ENCODE measurements at places on chromosomes 5 and 9. TPM values are rescaled to one million over a fixed set of nuclear protein-coding genes. Genes with fewer than 3 reads are reported as not detected.

DNA sequence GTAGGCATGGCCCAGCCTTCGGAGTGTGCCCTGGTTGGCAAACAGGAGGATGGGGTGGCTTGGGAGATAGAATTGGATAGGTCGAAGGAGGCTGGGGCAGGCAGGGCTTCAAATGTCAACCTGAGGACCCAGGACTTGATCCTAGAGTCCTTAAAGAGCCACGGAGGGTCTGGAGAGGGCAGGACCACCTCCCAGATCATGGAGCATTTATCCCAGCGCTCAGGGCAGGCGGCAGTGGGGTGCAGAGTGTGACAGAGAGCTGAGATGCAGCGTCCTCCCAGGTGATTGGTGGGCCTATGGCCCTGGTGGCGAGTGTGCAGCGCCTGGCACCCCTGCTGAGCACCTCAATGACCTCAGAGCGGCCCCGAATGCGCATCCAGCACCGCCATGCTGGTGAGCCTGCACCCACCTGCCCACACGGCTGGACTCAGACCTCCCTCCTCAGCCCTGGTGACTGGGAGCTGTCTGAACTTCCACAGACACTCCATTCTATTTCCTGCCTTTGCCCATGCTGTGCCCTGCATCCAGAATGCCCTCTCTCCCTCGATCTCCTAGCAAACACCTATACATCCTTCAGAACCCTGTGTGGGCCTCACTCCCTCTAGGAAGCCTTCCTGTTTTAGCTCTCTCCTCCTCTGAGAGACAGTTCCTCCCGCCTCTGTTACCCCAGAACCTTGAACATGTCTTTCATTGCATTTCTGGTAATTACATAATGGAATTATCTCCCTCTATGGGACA lies 6.3 kb downstream of the ADGRD2 start:
- DNase-seq: no peak

DNA sequence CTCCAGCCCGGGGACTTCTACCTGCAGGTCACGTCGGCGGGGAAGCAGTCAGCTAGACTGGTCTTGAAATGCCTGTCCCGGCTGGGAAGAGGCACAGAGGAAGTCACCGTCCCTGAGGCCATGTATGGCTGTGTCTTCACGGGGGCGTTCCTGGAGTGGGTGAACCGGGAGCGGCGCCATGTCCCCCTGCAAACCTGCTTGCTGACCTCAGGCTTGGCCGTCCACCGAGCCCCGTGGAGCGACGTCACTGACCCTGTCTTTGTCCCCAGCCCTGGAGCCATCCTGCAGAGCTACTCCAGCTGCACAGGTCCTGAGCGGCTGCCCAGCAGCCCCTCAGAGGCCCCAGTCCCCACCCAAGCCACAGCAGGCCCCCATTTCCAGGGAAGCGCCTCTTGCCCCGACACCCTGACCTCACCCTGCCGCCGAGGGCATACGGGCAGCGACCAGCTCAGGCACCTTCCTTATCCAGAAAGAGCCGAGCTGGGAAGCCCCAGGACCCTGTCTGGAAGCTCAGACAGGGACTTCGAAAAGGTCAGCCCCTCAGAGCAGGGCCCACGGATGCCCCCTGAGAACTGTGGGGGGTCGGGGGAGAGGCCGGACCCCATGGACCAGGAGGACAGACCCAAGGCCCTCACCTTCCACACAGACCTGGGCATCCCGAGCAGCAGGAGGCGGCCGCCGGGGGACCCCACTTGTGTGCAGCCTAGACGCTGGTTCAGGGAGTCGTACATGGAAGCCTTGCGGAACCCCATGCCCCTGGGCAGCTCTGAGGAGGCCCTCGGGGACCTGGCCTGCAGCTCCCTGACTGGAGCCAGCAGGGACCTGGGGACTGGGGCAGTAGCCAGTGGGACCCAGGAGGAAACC lies 47.8 kb downstream of the PLEKHG4B start:
- DNase-seq: no peak

DNA sequence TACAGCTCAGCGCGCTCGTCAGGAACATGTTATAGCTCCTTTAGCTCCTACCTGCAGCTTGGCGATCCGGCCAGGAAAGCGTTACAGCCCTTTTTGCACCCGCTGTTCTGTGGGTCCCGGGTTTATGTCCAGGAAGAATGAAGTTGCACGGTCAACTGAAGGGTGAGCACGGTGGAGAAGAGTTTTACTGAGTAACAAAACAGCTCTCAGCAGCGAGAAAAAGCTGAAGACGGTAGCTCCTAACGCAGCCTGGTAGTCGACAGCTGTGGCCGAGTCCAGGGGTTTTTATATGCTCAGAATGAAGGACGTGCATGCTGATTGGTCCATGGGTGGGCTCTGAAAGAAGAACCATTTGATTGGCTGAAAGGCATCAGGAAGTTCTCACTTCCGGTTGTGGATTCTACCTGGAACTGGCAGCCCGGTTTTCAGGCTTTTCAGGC lies 1830.1 kb upstream of the NUDT12 start:
- no peak for DNase-seq

GRCh38 chr5:126395198-126395597 lies 28.0 kb upstream of the GRAMD2B start:
- DNase-seq: peak; percentile 73

DNA sequence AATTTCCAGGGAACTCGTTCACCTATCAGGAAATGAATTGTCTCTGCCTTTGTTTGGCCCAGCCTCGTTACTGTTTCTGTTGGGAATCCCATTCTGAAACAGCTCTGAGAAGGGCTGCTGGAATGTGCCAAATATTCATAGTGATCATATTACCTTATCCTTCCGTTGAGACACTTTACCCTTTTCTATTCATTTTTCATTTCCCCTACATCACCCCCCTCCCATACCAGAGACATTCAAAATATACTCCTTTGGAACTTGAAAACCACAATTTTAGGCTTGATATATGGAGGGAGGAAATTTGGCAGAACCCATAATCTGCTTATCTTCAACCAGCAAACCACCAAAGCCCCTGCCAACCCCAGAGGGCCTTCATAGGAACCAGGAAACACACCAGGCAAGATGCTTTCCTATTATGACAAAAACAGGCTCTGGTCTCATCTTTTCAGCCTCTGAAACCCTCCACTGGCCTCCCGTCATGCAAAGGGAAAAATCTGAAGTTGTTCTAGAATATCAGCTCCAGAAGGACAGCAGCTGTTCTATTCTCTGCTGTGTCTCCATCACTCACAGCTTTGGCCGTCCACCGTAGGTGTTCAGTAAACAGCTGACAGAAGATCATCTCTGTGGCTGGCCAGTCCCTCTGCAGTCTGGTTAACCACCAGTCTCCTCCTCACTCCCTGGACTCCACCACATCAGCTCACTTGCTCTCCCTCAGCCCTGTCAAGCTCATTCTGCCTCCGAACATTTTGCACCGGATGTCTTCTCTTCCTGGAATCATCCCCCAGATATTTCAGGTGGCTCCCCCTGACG lies 217.2 kb upstream of the WWC1 start:
- no peak for DNase-seq

DNA sequence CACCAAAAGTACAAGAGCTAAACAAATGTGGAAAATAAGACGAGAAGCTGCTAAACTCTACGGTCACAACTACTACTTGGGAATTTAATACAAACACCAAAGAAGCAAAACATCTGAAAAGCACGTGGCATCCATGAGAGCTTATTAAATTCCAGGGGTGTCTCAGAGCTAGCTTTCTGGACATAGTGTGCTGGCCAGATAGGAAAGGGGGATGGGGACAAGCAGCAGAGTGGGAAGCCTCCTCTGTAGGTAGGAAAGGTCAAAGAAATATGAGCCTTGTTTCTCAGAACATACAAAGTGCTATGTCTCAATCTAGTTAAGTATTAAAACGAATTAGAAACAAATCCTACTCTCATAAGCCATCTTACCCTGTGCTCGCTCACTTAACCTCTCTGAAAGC lies 51.3 kb upstream of the GOLPH3 start:
- peak; percentile 67 for DNase-seq

DNA sequence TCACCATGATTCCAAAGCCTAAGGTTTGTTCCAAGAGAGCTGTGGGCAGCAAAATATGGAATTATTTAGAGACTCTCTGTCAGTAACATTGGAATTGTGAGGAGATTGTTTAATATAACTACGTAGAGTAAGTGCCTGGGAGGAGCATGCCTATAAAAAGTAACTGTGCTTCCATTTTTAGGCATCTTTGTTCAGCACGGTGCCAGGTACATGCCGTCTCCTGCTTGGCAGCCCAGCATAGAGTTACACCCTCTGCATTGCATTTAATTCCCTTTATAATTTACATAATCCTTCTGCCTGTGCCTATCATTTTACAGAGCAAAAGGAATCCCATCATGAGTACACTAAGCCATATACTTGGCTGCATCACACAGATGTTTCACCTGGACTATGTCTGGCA lies 32.1 kb upstream of the ALDH1A1 start:
- no peak for DNase-seq

GRCh38 chr5:36696059-36696673 lies 89.8 kb downstream of the SLC1A3 start:
- peak; percentile 61 for DNase-seq

GRCh38 chr5:151002250-151002649 lies 18.1 kb upstream of the GPX3 start:
- peak; percentile 41 for DNase-seq

- DNase-seq: no peak
Measured at GRCh38 chr5:39055027-39055767, 19.0 kb downstream of the RICTOR start.

GRCh38 chr5:95866435-95867040 lies 44.0 kb upstream of the GLRX start:
- DNase-seq: peak; percentile 65

DNA sequence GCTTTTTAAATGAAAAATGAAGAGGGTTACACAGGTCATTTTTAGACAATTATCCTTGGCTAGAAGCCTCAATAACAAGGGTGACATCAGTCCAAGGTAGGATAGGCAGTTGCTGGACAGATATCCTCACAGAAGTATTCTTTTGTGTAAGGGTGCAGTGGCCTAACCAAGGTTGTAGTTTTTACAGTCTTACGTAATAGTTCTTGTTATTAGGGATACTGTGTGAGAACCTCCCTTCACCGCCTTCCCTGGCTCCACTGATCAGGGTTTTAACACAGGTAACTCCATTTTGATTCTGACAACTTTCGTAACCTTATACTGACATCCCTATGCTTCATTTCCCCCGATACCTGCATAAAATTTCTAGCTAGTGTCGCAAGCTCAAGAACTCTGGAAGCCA lies 8.7 kb upstream of the CAPSL start:
- no peak for DNase-seq

DNA sequence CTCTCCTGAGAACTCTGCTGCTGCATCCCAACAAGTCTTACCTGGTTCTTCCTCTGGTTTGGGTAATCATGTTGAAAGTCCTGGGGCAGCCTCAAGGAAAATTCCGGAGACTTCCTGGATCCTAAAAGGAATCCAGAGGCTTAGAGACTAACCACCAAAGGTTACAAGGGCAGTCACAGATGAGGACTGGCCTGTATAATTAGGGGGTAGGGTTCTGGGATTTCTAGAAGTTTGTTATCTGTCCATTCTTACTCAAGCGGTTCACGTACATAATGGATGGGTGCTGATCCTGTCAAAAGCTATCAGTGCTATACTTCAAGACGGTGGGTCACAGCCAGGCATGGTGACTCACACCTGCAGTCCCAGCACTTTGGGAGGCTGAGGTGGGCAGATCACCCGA lies 51.4 kb upstream of the EPB41L4B start:
- no peak for DNase-seq

- DNase-seq: no peak
Measured at GRCh38 chr9:4569101-4569500, 78.8 kb downstream of the SLC1A1 start.

DNA sequence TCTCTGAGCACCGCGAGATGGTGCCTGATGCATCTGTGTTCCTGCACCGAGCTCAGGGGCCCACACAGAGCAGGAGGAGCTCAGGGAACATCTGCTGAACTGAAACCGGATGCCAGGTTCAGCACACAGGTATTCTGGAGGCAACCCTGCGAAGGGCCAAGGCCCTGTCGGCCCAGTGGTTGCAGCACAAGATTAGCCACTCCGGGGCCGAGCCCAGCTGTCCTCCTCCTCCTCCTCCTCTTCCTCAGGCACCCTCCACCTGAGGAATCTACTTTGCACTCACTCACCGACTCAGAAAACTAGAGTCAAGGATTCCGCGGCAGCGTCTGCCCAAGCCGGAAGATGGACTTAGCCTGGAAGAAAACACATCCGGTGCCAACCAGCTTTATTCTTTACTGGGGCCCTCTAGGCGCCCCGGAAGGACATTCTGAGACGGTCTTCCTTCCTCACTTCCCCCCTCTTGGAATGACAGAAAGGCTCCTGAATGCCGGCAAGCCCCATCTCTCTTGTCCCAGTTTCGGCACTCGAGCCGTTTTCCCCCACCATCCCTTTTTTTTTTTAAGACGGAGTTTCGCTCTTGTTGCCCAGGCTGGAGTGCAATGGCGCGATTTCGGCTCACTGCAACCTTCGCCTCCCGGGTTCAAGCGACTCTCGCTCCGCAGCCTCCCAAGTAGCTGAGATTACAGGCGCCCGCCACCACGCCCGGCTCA lies at the start of gene ZBTB6:
Gene ZBTB6, minus strand, starts transcription at position 360 of the 710 bp plus-strand sequence. CDS start 1,251 bp downstream, outside the sequence.
- DNase-seq: peak; percentile 81

DNA sequence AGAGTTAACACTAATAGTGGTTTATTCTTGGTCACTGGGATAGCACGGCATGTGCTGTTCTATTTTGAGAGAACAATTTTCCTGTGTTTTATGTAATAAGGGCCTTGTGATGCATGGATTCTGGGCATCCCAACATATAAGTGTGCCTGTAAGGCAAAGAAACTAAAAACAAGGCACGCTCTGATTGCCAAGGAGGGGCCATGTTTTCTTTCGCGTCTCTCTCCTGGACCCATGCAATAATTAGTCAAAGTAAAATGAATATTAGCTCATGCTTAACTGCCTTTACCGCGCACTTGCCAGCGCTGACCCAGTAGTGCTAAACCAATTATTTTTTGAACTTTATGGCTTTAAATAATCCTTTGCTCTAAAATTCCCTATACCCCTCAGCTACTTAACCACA lies 140.9 kb downstream of the PSAT1 start:
- DNase-seq: no peak

GRCh38 chr5:132232465-132232864 lies 4.8 kb upstream of the P4HA2 start:
- no peak for DNase-seq

- no peak for DNase-seq
Measured at GRCh38 chr9:72129271-72130156, 19.7 kb upstream of the GDA start.

- no peak for DNase-seq
Measured at GRCh38 chr9:121773286-121773953, 122.0 kb downstream of the DAB2IP start.

DNA sequence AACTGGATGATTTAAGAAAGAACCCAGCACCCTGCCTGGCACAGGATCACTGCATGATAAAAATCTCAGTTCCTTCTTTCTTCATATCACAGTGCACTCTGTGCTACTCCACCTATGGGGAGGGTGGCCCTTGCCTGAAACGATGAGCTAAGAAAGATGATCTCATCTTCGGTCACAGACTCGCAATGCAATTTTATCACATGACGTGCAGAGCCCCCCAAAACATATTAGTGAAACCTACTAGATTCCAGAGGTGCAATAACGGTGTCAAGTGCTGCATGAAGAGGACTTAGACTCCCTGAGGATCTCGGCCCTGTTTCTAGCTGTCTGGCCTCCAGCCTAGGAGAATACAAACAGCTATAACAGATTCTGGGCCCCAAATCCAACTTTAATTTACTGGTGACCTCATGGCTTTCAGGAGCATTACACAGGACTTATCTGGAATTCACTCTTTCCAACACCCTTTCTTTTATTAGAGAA lies 104.0 kb downstream of the EBF1 start:
- DNase-seq: no peak

GMCL2 gene
- not detected for polyA plus RNA-seq

FOXD4 gene
- polyA plus RNA-seq: 0.03 TPM

GFI1B gene
- polyA plus RNA-seq: 0.02 TPM

LAMC3 gene
- not detected for polyA plus RNA-seq

LMX1B gene
- not detected for polyA plus RNA-seq

TAS2R1 gene
- polyA plus RNA-seq: not detected

CHSY3 gene
- polyA plus RNA-seq: 0.46 TPM

SPATA31D4 gene
- polyA plus RNA-seq: not detected
